A172 (cell line): ENCODE measurements at places on chromosomes 1 and 21.
A peak's percentile ranks its signal among the peaks of the same experiment; 100 is the strongest.

GRCh38 chr1:70843452-70843851 is 204.2 kb downstream of the PTGER3 start:
- DNase-seq: no peak

GRCh38 chr1:51663105-51663504 is 46.2 kb downstream of the OSBPL9 start:
- no peak for DNase-seq

DNA sequence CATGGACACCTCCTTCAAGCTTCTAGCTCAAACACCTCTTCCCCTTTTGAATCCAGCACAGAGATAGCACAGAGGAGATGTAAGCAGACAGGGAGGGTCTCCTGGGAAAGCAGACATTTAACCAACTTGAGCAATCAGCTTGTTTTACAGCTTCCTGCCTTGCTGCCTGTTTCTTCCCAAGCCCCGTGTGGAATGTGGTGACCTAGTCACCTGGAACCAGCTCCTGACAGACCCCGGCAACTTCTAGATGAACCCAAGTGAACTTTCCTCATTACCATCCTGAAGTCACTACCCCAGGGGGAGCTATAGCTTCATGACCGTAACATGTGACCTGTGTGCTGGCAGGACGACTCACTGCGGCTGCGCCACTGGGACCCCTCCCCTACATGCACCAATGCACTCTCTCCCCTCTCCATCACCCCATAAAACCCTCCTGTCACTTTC is 24.1 kb upstream of the TTF2 start:
- no peak for DNase-seq

GRCh38 chr1:20478057-20478635 is 7.9 kb downstream of the CAMK2N1 start:
- DNase-seq: no peak

- DNase-seq: peak; percentile 18
Measured at GRCh38 chr21:20999659-21000058, 1.4 kb downstream of the NCAM2 start.
